ENCODE measurements at places on chromosomes 5 and 9. TPM values are rescaled to one million over a fixed set of nuclear protein-coding genes. Genes with fewer than 3 reads are reported as not detected.

Gene CATSPER3
- not detected for total RNA-seq

Gene IQGAP2
- total RNA-seq: 49.0 TPM

Gene FAM151B
- 1.6 TPM for total RNA-seq

Gene PLPP7
- 0.80 TPM for total RNA-seq

Gene PCDHGA11
- 7.0 TPM for total RNA-seq

Gene TSSK1B
- 2.8 TPM for total RNA-seq

Gene PMPCA
- 44.1 TPM for total RNA-seq

Gene FOXD4L4
- 0.40 TPM for total RNA-seq

Gene NMUR2
- total RNA-seq: not detected

Gene SEMA5A
- total RNA-seq: 16.3 TPM

Gene ARID3C
- 0.42 TPM for total RNA-seq

Gene RNF183
- total RNA-seq: not detected

Gene CSF2
- total RNA-seq: not detected

Gene KIF27
- 7.3 TPM for total RNA-seq

Gene ENG
- total RNA-seq: 34.6 TPM

Gene RBM27
- 19.4 TPM for total RNA-seq

Gene NCS1
- total RNA-seq: 29.2 TPM

Gene OLFML2A
- 16.7 TPM for total RNA-seq

Gene SCGB3A2
- total RNA-seq: not detected

Gene MACROH2A1
- 196 TPM for total RNA-seq

Gene PCDHGC3
- 64.1 TPM for total RNA-seq

Gene PCDHB13
- total RNA-seq: 6.5 TPM

Gene TTLL11
- total RNA-seq: 12.1 TPM

Gene NEK6
- 15.3 TPM for total RNA-seq

Gene ANKRD20A1
- 1.7 TPM for total RNA-seq

Gene GHR
- 20.5 TPM for total RNA-seq
